ENCODE measurements at places on chromosomes 5 and 9.

DNA sequence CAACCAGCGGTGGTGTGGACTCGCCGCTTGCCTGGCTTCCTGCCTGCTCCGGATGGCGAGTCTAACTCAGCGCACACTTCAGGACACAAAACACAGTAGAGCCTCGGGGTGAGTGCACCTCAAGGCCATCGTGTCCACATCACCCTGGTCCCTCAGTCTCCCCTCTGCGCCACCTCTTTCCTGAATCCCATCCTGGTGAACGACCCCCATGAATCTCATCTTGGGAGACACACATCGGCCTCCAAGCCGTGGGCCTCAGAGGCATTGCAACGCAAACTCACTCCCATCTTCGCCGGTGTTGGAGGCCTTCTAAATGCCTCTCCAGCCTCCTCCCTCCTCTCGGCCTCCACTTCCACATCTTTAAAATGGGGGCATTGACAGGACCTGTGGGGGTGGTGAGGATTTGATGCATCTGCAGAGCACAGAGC, 124.3 kb downstream of the COL23A1 start:
- no peak overlapping the region for H3K27ac ChIP-seq
- no peak for DNase-seq
- no peaks in the 10 kb centered on the region for H3K36me3 ChIP-seq
- H3K4me1 ChIP-seq: no peaks in the 10 kb centered on the region
- peaks cover 9% of the 10 kb centered on the region for H3K27me3 ChIP-seq

- H3K36me3 ChIP-seq: no peaks in the 10 kb centered on the region
- no peak for DNase-seq
- no peak overlapping the region for H3K27ac ChIP-seq
- H3K4me3 ChIP-seq: no peak overlapping the region
These were observed 409.9 kb downstream of the CTNND2 start for GRCh38 chr5:11494340-11494739.

DNA sequence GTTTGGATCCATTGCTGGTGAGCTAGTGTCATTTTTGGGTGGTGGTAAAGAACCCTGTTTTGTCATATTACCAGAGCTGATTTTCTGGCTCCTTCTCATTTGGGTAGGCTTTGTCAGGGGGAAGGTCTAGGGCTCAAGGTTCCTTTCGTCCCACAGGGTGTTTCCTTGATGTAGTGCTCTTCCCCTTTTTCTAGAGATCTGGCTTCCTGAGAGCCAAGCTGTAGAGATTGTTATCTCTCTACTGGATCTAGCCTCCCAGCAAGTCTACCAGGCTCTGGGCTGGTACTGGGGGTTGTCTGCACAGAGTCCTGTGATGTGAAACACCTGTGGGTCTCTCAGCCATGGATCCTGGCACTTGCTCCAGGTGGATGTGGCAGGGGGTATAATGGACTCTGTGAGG, 145.9 kb downstream of the HINT1 start:
- H3K36me3 ChIP-seq: no peaks in the 10 kb centered on the region
- peaks cover 5% of the 10 kb centered on the region for H3K27me3 ChIP-seq
- H3K4me3 ChIP-seq: no peak overlapping the region

DNA sequence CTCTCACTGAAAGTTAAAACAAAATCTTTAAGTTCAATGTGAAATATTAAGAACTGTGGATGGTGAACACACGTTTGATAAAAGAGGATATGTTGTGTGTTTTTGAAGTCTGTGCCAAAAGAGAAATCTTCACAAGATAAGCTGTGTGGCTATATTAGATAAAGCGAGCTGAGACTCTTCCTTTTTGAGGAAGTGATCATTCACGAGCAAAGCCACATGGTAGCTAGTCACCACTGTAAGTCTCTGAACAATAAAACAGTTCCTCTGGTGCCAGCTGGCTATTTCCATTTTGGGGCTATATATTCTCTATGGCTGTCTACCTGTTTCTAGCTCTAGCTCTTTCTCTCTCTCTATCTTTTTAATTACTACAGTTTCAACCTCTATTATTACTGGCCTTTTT, 1849.2 kb upstream of the C9orf72 start:
- H3K27ac ChIP-seq: no peak overlapping the region
- H3K36me3 ChIP-seq: no peaks in the 10 kb centered on the region
- no peak overlapping the region for H3K4me3 ChIP-seq
- no peaks in the 10 kb centered on the region for H3K4me1 ChIP-seq

DNA sequence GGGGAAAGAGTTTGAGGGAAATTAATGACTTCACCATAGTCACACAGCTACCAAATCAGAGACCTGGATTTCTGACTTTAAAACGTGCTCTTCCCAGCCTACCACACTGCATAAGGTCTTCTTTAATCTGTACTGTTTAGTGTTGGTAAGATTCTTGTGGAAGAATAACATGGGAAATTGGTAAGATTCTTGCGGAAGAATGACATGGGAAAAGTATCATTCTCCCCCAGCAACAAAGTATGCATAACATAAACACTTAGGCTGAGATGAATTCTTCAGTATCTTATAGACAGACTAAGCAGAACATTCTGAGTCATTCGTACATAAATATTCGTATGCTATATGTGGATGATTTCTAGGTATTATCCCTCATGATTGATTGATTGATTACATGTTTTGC, 170.4 kb downstream of the FOCAD start:
- H3K27me3 ChIP-seq: no peaks in the 10 kb centered on the region
- H3K4me3 ChIP-seq: no peak overlapping the region
- no peaks in the 10 kb centered on the region for H3K4me1 ChIP-seq

GRCh38 chr5:143403334-143403592, 223 bp downstream of the NR3C1 start:
- peaks cover 37% of the 10 kb centered on the region for H3K36me3 ChIP-seq
- peak overlapping the region; percentile 83 for H3K27ac ChIP-seq
- H3K4me1 ChIP-seq: peaks cover 51% of the 10 kb centered on the region

DNA sequence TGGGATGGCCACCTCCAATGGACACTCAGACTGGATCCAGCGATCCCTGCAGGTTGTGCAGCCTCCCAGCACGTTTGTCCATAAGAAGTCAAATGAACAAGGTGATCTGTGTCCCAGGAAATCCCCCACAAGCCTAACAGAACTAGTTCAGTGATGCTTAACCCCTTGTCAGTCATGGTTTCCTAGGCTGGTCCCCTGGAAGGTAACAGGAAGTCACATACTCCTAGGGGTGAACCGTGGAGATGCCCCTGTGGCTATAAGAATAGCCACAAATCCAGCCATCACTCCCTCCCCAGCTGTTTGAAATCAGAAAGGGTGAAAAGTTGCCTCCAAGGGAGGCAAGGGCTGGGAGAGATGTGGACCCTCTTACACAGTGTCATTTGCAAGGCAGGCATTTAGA, 22.5 kb downstream of the PAX5 start:
- no peaks in the 10 kb centered on the region for H3K27me3 ChIP-seq
- H3K4me3 ChIP-seq: peak overlapping the region; percentile 68
- peaks cover 88% of the 10 kb centered on the region for H3K4me1 ChIP-seq

DNA sequence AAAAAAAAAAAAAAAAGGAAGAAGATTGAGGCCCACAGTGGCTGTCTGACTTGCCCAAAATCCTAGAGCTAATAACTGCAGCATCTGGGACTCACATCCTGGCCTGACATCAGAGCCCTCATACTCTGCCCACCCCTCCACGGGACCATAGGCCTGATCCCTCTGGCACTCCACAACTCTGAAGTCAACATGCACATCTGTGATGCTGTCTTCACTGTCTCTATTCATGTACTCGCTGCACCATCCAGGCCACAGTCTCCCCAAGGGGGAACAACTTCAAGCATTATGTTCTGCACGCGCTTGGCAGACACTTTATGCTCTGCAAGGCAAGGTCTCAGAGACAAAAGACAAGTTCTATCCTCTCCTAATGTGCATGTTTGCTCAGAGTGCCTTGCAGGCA, 158.2 kb downstream of the SPOCK1 start:
- no peak overlapping the region for H3K27ac ChIP-seq
- no peaks in the 10 kb centered on the region for H3K4me1 ChIP-seq
- H3K36me3 ChIP-seq: no peaks in the 10 kb centered on the region
- H3K27me3 ChIP-seq: peaks cover 2% of the 10 kb centered on the region

DNA sequence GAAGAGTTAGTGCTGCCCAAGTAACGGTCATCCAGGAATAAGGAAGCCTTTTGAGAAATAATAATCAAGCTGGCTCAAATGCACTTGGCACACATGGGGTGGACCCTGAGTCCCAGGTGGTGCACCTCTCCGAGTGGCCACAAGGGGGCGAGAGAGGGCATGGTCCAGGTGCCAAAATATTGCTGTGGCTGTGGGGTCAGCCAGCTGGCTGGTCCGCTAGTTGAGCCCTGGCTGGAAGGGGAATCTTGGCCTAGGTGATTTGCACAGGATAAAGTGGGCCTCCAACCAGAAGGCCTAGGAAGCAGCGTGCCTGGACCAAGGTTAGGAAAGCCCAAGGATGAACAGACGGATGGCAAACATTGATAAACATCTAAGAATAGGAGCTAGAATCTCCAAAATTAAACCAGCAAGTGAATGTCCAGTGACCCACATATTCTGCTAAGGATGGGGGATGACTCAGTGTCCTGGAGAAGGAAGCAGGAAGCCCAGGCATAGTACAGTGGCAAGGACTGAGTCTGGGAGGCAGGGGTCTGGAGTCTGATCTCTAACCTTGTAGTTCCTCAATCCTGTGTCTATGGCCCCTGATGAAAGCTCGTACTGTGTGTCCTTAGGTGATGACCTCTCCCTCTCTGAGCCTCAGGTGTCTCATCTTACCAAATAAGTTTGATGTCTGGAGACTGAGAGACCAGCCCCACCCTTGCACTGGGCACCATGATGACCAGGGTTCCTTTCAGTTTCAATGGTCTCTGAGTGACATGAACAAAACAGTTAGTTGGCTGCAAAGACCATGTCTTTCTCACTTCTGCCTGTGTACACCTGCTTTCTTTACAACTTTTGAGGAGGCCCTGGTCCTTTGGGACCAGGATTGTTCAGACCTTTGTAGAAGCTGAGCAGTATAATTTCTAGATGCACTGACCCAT, 19.2 kb upstream of the SHB start:
- H3K27me3 ChIP-seq: peaks cover 15% of the 10 kb centered on the region
- no peaks in the 10 kb centered on the region for H3K4me1 ChIP-seq
- DNase-seq: peak; percentile 64
- H3K36me3 ChIP-seq: no peaks in the 10 kb centered on the region
- H3K4me3 ChIP-seq: no peak overlapping the region

- no peaks in the 10 kb centered on the region for H3K27me3 ChIP-seq
- no peak overlapping the region for H3K27ac ChIP-seq
- H3K36me3 ChIP-seq: no peaks in the 10 kb centered on the region
- H3K4me1 ChIP-seq: no peaks in the 10 kb centered on the region
- no peak overlapping the region for H3K4me3 ChIP-seq
These were observed 241.2 kb downstream of the PIK3R1 start for GRCh38 chr5:68456756-68457217.

- no peak for DNase-seq
- H3K27ac ChIP-seq: no peak within 1 kb of the TSS
- no peaks in the 10 kb centered on the region for H3K36me3 ChIP-seq
- no peaks in the 10 kb centered on the region for H3K27me3 ChIP-seq
- no peaks in the 10 kb centered on the region for H3K4me1 ChIP-seq
These were observed at the start of gene PRDM9 for GRCh38 chr5:23507278-23507685. PRDM9 (plus strand) TSS chr5:23507609; CDS start chr5:23509034, 1,425 bp downstream.

GRCh38 chr5:86814907-86815306, 197.2 kb downstream of the COX7C start:
- DNase-seq: no peak
- no peaks in the 10 kb centered on the region for H3K36me3 ChIP-seq
- H3K4me3 ChIP-seq: no peak overlapping the region
- no peaks in the 10 kb centered on the region for H3K4me1 ChIP-seq

GRCh38 chr5:25090854-25091253, 446.1 kb upstream of the CDH10 start:
- H3K27ac ChIP-seq: no peak overlapping the region
- no peak for DNase-seq
- no peak overlapping the region for H3K4me3 ChIP-seq
- no peaks in the 10 kb centered on the region for H3K36me3 ChIP-seq

- peak overlapping the region; percentile 45 for H3K4me3 ChIP-seq
- DNase-seq: no peak
- H3K36me3 ChIP-seq: no peaks in the 10 kb centered on the region
- H3K4me1 ChIP-seq: peaks cover 33% of the 10 kb centered on the region
These were observed 166.3 kb upstream of the ZNF608 start for GRCh38 chr5:124912638-124913328.

- no peak overlapping the region for H3K27ac ChIP-seq
- peaks cover 37% of the 10 kb centered on the region for H3K27me3 ChIP-seq
- H3K36me3 ChIP-seq: no peaks in the 10 kb centered on the region
These were observed 1058.5 kb upstream of the DMAC1 start for GRCh38 chr9:8857926-8858595.

- no peaks in the 10 kb centered on the region for H3K36me3 ChIP-seq
- H3K27me3 ChIP-seq: peaks cover 29% of the 10 kb centered on the region
- H3K4me1 ChIP-seq: peaks cover 10% of the 10 kb centered on the region
- no peak overlapping the region for H3K4me3 ChIP-seq
These were observed 1.5 kb upstream of the GPRIN1 start for GRCh38 chr5:176611435-176611834.

DNA sequence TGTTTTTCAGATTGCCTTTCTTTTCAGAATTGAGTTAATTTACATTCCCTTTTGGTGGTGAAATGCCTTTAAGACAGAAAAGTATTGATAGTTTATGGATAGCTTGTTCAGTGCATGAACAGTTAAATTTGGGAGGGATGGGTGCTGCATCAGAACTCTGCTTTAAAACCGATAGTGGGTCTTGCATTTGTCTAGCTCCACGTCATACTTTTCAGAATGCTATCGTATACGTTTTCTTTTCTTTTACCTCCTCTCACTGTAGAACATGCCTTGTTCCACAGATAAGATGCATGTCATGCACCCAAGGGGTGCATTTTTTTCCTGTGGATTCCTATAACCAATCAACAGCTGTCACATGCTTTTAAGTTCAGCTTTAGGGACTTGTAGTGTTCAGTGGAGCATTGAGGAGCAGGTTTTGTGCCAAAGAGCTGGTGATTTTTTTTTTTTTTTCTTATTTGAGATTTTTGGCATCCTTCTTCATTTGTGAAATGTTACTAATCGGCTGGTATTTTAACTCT, 2.3 kb downstream of the SLC44A1 start:
- DNase-seq: no peak
- peaks cover 29% of the 10 kb centered on the region for H3K4me1 ChIP-seq
- no peak overlapping the region for H3K4me3 ChIP-seq

Data from activated B cell treated with CpG ODN at 0.5 μM for 24 hours (primary cell).